ENCODE measurements at places on chromosomes 13 and 19.

DNA sequence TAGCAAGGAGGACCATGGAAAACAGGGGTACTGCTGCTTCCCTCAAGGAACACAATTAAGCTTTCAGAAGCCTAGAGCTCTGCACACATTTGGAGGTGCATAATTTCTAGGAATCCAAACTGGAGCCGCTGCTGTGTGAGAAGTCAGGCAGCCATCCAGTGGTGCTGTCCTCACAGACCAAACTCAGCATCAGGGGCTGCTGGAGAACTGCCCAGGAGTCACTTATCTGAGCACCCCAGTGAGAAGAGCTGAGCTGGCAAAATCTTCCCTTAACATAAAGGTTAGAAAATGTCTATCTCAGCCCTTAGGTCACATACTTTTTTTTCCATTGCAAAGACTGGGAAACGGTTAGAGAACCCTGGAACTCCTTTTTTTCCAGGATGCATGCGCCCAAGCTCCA is 72.8 kb downstream of the ATP7B start:
- DNase-seq, result no peak

GRCh38 chr19:3033595-3034405 is 4.7 kb upstream of the TLE2 start:
- DNase-seq, result no peak

DNA sequence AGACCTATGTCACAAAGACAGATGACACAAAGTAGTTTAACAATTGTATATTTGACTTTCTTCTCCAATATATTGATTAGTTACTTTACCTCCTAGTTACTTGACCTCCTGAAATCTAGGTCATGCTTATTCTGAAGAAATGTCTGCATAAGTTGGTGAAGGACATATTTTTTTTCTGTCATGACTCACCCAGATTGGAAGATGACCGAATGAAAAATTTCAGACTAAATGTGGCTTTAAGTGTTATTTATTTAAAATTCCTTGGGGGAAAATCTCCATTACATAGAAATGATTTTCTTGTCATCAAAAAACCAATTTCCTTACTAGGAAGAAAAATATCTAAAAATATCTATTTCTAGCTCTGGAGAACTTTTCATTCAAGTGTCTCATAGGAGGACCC is 217.1 kb downstream of the POSTN start:
- DNase-seq, result no peak

GRCh38 chr13:64371045-64371444 is 2859.1 kb downstream of the PCDH9 start:
- no peak for DNase-seq

DNA sequence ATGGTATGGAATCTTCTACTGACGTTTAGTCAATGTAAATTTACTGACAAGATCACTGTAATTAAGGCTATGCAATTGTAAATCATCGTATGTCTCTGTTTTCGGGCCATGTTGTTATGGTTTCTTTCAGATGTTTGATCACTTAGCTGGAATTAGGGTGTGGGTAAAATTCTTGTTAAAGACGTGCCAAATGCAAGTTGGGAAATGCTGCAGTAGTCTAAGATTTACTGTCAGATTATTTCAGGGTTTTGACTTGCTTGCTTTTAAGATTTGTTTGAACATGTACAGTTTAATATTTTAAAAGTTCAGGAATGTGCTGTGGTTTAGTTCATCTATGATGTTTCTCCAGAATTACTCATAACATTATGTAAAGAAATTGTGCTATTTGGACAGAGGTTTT is 10.8 kb downstream of the NDFIP2 start:
- no peak for DNase-seq

- no peak for DNase-seq
Observed at GRCh38 chr13:109198585-109198984, 569.2 kb downstream of the MYO16 start.

- no peak for DNase-seq
Observed at GRCh38 chr19:5134691-5135090, 165.8 kb downstream of the KDM4B start.

- DNase-seq, result no peak
Observed at GRCh38 chr13:114199954-114200353, 20.9 kb downstream of the CFAP97D2 start.

- DNase-seq, result no peak
Observed at GRCh38 chr19:35739275-35740107, 2.8 kb downstream of the IGFLR1 start.

DNA sequence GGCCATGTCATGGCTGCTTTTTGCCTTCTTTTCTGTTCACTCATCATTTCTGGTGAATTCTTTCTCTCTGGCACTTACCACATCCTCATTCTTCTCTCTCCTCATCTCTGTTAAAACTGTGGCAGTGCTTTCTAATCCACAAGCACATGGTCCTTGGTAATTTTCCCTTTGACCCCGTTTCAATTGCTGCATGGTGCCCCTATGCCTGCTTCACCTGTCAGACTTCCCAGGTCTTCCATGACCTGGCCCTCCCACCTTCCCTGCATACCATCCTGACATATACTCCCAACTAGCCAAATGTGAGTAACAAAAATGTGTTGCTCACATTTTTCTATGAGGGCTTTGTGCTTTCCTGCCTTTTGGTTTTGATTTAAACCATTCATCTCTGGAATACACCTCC is 286.5 kb downstream of the MTUS2 start:
- no peak for DNase-seq

GRCh38 chr13:84917252-84917878 is 881.9 kb downstream of the SLITRK6 start:
- no peak for DNase-seq

DNA sequence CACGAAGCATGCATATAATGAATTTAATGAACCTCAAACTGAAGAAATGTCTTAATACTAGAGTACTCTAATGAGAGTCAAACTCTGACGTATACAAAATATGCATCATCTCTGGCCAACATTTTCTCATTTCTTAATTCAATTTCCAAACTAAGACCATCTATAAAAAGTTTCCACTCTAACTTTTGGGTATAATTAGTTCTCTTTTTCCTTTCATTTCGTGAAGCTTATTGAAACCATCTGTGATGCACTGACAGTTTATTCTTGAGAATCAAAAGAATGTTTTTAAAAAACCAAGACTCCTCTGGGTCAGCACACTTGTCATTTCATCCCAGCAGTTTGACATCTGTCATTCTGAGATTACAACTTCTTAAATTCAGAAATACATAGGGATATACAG is 90.0 kb downstream of the CAB39L start:
- DNase-seq, result no peak

DNA sequence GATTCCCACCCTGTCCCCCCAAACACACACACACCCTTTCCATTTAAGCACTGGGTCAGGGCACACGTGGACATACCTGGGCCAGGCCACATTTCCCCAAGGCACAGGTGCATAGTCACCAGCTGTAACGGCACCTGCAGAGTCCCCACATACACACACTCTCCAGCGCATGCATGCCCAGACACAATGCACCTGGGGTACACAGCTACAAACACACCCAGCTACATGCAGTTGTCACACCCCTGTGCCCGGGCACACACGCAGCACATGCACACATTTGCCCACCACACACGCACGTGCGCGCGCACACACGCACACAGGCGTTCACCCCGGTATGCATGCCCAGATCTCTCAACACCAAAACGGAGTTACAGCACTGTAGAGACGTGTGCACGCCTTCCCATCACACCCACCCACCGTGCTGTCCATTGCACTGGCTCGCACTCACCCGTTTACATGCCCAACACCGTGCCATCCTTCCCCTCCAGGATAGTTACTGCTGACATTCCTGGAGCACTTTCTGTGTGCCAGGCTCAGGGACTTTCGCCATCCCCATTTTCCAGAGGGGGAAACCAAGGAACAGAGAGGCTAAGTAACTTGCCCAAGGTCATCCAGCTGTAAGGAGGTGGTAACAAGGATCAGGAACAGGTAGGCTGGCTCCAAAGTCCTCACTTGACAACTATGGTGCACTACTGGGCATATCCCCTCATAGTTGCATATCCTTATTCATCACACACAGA is 749 bp upstream of the SHANK1 start:
- DNase-seq, result no peak

DNA sequence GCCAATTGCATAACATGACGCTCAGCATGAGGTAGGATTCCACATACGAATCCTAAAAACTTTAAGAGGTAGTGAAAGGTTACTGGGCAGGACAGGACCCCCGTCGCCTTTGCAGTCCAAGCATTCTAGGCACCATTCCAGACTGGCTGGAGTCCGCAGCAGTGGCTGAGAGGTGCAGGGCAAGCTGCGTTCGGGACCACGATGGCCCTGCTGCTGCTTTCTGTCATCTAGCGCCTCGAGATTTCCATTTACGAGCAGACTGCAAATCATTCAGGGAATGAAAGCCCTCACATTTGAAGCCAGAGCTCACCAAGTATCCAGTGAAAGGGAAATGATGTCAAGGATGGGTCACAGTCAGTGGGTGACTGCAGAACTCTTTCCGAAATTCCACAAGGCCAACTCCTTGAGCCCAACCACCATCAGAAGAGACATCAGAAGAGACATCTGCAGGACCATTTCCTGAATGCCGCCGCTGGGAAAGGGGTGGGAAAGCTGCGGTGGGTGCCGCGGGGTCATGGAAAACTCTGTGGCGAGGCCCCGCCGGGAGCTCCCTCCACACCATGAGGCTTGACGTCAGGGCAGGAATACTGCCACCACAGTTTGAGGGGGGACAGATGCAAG is 88.3 kb downstream of the COL4A1 start:
- DNase-seq, result no peak

DNA sequence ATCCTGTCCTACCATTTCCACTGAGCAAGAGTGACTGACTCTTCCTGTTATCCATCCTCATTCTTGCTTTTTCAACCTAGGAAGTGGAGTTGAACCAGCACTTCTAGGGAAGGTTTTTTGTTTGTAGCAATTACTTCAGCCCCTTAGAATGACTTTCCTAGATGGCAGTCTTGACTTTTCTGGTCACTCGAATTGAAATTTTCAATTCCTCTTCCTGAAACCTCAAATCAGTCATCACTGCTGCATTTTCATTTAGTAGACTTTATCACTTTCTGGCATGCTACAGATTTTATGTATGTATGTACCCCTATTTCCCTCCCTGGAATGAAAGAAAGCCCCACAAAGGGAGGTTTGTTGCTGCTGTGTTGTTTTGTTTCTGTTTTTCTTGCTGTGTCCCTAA is 915.9 kb downstream of the PCDH17 start:
- no peak for DNase-seq

GRCh38 chr13:34137200-34137599 is 319.3 kb downstream of the RFC3 start:
- DNase-seq, result no peak

DNA sequence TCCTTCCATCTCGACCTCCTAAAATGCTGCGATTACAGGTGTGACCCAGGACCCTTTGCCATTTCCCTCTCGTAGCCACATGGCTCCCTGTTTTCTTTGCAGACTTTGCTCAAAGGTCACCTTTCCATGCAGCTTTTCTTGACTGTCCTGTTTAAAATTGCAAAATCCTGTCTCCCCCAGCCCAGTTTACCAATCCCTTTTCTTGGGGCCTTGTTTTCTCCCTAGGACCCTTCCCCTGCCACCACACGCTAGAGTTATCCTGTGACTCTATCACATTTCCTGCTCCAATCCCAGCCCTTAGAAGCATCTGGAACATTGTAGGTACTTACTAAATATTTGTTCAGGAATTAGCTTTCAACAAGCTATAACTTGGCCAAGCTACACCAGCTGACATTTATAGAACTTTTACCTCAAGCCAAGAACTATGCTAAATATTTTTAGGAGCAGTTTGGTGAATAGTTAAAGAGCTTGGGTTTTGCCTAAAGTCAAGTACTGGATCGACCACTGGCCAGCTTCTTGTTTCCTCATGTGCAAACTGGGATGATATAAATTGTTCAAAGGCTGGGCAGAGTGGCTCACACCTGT is 9.1 kb upstream of the SERTAD3 start:
- no peak for DNase-seq

DNA sequence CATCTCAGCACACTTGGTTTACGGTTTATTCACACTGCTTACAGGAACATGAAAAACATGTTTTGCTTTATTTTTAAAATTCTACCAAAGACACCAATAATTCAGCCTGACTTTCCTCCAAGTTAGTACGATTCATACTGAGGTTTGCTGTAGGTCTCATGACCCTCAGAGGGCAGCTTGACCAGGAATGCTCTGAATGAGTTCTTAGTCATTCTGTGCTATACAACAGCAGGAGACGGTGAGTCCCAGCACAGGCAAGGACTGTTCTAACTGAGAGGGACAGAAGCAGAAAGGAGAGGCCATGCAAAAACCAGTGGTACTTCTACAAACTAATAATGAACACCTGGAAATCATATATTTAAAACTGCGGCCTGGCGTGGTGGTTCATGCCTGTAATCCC is 6.4 kb downstream of the GRTP1 start:
- DNase-seq, result no peak

- no peak for DNase-seq
Observed at GRCh38 chr13:101231751-101232428, 184.4 kb downstream of the NALCN start.

DNA sequence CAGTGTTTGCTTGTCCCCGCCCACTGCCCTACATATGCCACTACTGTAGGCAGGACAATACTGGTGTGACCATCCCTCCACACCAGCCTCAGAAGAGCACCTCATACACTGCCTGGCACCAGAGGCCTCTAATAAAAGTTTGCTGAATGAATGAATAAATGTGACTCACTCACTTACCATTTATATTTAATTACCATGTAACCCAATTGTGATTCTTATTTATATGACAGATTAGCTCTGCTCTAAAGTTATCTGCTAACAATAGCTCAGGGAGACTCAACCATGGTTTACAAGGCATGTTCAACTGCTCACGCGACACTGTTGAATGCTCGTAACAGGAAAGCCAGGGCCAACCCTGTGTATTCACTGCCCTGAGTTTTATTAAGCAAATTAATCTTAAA is 66.0 kb upstream of the DOCK9 start:
- DNase-seq, result no peak

Data from stimulated activated CD8-positive, alpha-beta memory T cell treated with anti-CD3 and anti-CD28 coated beads, Interleukin-2, amount 100 ng/mL, for 1 hour (primary cell).